ENCODE measurements at places on chromosomes 12 and 14.
A peak's percentile ranks its signal among the peaks of the same experiment; 100 is the strongest.

DNA sequence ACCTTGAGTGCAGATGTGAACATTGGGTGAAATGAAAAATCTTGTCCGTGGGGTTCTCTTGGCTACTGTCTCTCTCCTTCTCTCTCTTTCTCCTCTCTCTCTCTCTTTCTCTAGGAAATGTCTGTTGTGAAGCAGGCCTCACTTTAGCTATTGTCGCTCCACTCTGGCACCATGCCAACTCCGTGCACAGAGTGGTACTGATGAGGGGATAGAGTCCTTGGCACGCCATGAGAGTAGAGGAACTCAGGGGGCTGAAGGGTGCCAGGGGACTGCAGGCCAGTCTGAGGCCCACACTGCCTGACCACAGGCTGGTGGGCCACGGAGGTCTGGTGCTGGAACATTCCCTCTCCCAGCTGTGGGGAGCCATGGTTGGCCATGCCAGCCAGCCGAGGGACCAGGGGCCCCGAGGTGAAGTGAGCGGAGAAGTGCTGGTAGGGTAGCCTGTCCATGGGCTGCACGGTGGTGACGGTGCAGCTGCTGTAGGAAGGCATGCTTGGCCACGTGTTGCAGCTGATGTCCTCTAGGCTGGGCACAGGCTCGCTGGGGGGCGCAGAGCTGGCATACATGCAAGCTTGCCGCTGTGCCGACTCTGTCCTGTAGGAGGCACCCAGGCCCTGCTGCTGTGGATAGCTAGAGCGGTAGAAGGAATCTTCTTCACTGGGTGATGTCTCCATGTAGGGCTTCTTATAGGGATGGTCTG, 50.4 kb downstream of the TBX5 start:
- no peak for DNase-seq

GRCh38 chr14:105208738-105209075, 27.6 kb upstream of the NUDT14 start:
- no peak for DNase-seq

GRCh38 chr12:4852308-4852707, 57.4 kb upstream of the KCNA1 start:
- no peak for DNase-seq

GRCh38 chr14:72833174-72833573, 60.7 kb downstream of the DPF3 start:
- no peak for DNase-seq

DNA sequence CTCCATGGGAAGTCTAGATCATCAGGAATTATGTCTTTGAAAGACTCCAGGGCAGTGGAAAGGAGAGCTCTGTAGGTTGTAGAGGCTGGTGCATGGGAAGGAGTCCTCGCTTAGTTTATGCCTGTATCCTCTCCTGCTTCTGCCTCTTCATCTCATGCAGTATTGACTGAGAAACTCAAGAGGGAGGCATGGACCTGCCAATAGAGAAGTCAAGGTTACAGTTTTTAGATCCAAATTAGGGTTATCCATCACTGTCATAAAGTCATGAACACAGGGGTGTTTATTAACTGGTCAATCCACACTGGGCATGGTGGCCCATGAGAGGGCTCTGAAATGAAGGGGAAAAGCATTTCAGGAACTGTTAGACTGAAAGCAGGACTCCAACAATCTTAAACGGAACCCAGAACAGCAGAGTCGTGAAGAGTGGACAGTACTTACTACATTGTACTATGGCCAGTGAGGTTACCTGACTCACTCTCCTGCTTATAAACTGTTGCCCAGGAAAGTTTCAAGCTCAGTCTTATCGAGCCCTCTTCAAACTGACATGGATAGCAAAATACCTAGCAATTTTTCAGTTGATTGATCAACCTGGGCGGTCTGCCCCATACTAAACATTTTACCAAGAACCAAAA, 30.1 kb upstream of the DHRS7 start:
- DNase-seq: no peak

- no peak for DNase-seq
These were observed 19.5 kb downstream of the TTC9 start for GRCh38 chr14:70660967-70661893.

- DNase-seq: no peak
These were observed 101.6 kb upstream of the KRAS start for GRCh38 chr12:25352083-25352918.

- no peak for DNase-seq
These were observed 11.6 kb upstream of the UNC119B start for GRCh38 chr12:120698665-120699064.

DNA sequence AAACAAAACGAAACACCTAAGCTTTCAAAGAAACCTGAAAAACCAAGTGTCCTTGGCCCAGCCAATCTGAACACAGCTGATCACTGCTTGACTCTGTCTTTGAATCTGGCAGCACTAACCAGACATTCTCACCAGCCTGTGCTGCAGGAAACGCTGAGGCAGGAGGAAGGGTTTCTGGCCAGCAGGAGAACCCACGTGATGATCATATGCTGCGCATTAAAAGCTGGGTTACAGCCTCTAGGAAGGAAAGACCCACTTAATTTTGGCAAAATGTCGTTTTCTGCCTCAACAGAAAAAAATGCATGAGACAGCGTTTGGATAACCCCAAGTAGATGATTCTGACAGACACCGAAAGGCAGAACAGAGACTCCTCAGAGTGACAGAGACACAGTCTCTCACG, 9.8 kb downstream of the APPL2 start:
- no peak for DNase-seq

DNA sequence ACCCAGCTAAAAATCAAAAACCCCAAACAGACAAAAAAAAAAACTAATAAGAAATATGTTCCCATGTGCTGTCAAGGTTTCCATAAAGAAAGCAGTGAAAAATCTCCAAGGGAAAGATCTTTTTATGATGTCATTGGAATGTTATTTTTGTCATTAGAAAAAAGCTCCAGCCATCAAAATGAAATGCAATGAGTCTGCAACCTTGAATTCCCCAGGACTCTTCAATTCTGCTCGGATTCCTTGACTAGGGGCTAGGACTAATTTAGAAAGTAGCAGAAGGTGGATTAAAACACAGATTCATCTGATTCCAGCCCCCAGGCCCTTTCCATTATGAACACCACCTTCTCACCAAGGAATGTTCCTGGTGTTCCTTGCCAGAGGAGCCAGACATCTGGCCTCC, 6.0 kb upstream of the PCNX1 start:
- DNase-seq: no peak

- no peak for DNase-seq
These were observed 383.7 kb downstream of the ETNK1 start for GRCh38 chr12:23008623-23009022.

- DNase-seq: no peak
These were observed 11.9 kb downstream of the NPAS3 start for GRCh38 chr14:32950584-32950983.

- no peak for DNase-seq
These were observed 453.9 kb downstream of the AACS start for GRCh38 chr12:125519026-125519651.

- DNase-seq: no peak
These were observed 33.8 kb upstream of the COL2A1 start for GRCh38 chr12:48038085-48038484.

- no peak for DNase-seq
These were observed 202.2 kb downstream of the TSPAN9 start for GRCh38 chr12:3279415-3279780.

- DNase-seq: no peak
These were observed 31.9 kb upstream of the CAND1 start for GRCh38 chr12:67237231-67237630.

DNA sequence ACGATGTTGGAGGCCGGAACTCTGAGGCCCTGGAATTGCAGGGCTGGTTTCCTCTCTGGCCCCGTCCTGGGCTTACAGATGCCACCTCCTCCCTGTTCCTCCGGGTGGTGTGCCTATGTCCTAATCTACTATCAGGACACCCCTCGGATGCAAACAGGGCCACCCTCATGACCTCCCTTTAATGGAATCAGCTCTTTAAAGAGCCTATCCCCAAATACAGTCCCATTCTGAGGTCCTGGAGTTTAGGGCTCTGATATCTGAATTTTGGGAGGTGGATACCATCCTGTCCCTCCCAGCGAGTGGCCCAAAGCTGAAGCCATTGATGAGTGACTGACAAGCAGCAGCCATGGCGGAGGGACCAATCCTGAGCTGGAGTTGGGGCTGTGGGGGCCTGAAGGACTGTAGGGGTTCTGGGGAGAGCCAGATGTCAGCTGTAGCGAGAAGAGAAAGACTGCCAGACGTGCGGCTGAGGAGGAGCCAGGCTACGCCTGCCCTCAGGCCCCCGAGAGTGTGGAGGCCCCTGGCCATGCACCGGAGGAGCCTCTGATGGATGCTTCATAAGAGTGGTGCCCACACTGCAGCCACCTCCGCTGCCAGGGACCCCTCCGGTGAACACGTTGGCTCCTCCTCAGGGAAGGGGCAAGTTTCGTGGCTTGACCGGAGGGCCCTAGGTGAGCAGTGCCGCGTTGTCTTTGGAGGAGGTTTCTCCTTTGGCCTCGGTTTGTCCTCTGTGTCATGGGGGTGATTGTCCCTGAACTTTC, 100.2 kb downstream of the KIF26A start:
- no peak for DNase-seq

DNA sequence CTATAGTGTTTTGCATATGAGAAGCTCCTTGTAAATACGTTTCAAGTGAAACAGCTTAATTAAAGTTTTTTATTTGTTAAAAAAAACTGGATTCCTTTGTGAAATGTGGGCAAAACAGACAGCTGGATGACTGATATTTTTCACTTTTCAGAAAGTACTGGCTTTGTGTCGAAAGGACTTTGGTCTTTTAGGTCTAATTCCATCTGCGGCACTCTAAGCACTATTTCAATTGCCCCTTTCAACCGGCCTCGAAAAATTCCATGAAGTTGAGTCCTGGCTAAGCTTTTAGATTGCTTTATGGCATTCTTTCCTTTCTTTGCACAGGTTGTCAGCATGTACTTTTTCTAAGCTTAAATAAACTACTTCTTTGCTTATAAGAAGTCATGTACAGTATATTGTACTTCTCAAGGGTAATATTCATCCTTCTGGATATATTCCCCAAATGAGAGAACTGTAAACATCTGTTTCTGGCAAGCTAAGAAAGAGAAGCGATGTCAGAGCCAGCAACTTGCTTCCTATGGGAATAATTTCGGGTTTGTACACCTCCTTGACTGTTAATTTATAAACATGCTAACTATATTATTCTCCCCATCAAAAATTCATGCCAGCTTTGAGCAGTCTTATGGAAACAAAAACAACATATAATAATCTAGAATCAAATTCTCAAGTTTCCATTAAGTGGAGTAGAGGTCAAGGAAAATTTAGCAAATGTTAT, 611.3 kb downstream of the ETNK1 start:
- DNase-seq: no peak

- no peak for DNase-seq
These were observed 244.9 kb upstream of the RGS6 start for GRCh38 chr14:71687166-71687831.

GRCh38 chr12:82359115-82359478, 768 bp downstream of the METTL25 start:
- no peak for DNase-seq

- no peak for DNase-seq
These were observed 593.8 kb downstream of the TRHDE start for GRCh38 chr12:72865921-72866320.

DNA sequence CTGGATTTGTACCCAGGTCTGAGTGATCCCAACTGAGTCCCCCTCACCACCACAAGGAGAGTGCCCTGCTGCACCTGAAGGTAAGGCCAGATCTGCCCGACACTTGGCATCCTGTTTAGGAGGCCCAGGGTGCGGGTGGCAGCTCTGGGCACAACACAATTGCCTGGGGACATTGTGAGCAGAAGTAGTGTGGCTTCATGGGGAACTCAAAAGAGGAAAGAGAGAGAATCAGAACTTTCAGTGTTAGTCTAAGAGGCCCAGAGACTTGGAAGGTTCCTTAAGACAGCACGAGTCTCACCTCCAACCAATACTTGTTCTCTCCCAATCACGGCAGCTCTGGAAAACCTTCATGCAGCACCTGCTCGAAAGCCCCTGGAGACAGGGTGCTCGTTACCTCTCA, 6.6 kb upstream of the SLC8B1 start:
- no peak for DNase-seq

GRCh38 chr12:3728686-3729085, 24.2 kb downstream of the CRACR2A start:
- DNase-seq: no peak

GRCh38 chr14:30355431-30355913, 203.5 kb upstream of the G2E3 start:
- no peak for DNase-seq

DNA sequence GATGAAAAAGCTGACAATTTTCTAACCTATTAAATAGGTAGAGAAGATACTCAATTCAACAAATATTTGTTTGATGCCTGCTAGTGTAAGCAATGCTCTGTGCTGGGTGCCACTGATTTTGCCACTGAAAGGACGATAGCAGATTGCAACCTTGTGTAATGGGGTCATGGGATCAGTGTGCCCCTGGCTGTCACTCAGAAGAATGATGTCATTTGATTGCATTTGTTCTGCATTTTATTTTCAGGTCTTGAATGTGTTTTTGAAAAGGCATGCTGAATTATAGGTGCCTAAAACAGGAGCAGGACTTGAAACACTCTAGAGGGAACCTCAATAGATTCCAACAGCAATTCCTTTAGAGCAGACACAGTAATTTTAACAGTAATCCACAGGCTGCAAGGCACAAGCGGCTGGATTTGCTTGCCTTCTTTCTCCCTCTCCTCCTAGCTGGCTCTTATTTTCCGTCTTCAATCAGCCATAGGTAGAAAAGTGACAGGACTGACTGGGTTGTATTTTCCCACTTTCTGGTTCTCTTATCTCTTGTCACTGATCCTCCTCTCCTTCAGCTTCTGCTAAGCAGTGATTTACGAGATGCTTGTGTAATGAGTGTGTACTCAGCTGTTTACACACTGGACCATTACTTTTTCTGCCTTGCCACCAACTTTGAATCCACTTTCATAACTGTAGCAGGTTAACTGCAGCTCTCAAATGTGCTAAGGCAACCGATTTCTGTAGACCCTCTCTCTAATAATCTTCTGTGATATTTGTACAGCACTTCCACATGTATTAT, 4.1 kb downstream of the PLXNC1 start:
- DNase-seq: no peak

GRCh38 chr12:21941506-21942376, 515 bp upstream of the ABCC9 start:
- peak; percentile 15 for DNase-seq

DNA sequence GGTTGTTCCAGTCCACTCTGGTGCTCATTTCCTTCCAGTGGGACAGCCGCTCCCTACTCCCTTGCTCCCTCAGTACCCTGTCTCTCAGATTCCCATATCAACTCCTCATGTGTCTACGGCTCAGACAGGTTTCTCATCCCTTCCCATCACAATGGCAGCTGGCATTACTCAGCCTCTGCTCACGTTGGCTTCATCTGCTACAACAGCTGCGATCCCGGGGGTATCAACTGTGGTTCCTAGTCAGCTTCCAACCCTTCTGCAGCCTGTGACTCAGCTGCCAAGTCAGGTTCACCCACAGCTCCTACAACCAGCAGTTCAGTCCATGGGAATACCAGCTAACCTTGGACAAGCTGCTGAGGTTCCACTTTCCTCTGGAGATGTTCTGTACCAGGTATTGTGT, 69.9 kb downstream of the RAD52 start:
- no peak for DNase-seq

DNA sequence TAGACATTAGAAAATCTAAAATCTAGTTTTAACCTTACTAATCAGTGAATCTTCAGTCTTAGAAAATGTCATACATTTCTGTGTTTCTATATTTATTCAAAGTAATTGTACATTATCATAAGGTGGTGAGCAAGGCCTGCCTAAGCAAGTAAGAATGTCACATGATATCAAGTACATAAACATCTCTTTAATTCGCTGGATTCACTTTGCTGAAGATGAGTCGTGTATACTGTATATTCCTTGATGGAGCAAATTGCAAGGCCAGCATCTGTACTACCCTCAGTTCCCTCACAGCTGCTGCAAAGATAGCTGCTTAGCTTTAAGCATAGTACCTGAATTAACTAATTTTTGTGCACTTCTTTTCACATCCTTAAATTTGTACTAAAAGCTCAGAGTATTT, 8.5 kb upstream of the AK7 start:
- DNase-seq: no peak
